ENCODE measurements at places on chromosomes 12 and 14.

- DNase-seq: peak; percentile 66
Measured at GRCh38 chr12:76310110-76310509, 38.1 kb downstream of the BBS10 start.

DNA sequence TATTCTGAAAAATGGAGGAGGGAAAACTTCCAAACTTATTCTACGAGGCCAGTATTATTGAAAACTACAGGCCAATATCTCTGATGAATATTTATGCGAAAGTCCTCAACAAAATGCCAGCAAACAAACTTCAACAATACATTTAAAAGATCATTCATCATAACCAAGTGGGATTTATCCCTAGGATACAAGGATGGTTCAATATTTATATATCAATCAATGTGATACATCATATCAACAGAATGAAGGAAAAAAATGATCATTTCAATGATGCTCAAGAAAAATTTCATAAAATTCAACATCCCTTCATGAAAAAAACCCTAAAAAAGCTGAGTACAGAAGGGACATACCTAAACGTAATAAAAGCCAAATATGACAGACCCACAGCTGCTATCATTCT lies 45.9 kb upstream of the LMNTD1 start:
- DNase-seq: no peak

GRCh38 chr14:53389202-53389601 lies 236.1 kb upstream of the DDHD1 start:
- no peak for DNase-seq

GRCh38 chr14:71163842-71164629 lies 256.8 kb downstream of the PCNX1 start:
- no peak for DNase-seq

DNA sequence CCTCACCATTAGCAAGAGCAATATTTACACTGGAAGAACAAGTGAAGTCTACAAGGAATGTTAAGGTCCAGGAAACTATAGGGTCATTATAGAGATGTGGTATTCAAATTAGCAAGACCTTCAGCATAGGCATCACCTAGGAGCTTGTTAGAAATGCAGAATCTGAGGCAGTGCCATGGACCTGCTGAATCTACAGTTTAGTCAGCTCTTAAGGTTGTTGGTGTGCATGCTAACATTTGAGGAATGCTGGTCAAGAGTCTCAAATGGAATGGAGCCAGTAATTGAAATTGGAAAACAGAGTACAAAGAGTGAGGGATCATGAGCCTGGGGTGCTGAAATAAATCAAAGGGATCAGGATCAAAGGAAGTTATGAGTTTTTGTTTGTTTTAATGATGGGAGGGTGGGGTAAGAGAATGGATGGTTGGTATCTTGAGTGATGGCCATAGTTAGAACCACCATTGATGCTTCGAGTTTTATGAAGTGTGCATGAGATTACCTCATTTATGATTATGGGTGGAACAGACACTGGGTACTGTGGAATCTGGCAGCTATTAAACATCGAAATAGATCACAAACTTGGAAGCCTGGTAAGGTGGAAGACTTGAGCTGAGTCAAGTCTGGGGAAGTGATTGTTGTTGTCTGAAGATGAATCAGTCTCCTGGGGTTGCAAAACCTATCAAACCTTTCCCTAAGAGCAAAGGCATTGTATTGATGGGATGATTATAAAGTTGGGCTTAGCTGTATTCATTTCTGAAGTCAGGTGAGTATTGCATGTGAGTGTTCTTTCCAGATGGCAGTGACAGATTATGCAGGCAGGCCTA lies 323.3 kb upstream of the E2F7 start:
- DNase-seq: peak; percentile 25

DNA sequence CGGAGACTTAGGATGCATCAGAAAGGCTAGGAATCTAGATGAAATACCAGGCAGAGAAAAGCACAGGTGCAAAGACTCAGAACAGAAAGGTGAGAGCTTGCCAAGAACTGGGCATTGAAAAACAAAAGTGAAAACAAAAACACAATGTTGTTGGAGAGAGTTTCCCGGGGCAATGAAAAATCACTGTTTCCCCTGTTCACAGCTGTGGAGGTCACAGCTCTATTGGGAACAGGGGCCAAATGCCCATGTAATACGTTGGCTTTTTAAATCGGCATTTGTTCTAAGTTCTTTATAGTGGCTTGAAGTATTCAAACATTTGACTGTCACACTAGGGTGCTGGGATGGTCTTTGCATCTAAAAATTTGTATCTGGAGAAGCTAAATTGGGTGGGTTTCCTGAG lies 108.3 kb downstream of the SLC15A4 start:
- no peak for DNase-seq

- DNase-seq: peak; percentile 90
Measured at GRCh38 chr14:66442953-66443571, 43.1 kb upstream of the CCDC196 start.

- no peak for DNase-seq
Measured at GRCh38 chr12:130577351-130577750, 138.7 kb downstream of the RIMBP2 start.

- no peak for DNase-seq
Measured at GRCh38 chr14:88452231-88452630, 66.8 kb downstream of the SPATA7 start.

- DNase-seq: peak; percentile 2
Measured at GRCh38 chr12:95976416-95976832, 19.7 kb downstream of the HAL start.

GRCh38 chr14:51880835-51881580 lies 20.6 kb downstream of the GNG2 start:
- DNase-seq: no peak

GRCh38 chr14:99431986-99432385 lies 48.7 kb downstream of the SETD3 start:
- peak; percentile 8 for DNase-seq

- peak; percentile 42 for DNase-seq
Measured at GRCh38 chr12:4271717-4272423, 1.7 kb upstream of the CCND2 start.
